Muscle of leg (tissue), 16 donors: ENCODE measurements at places on chromosomes 3 and 15.
A peak's percentile ranks its signal among the peaks of the same experiment; 100 is the strongest.

DNA sequence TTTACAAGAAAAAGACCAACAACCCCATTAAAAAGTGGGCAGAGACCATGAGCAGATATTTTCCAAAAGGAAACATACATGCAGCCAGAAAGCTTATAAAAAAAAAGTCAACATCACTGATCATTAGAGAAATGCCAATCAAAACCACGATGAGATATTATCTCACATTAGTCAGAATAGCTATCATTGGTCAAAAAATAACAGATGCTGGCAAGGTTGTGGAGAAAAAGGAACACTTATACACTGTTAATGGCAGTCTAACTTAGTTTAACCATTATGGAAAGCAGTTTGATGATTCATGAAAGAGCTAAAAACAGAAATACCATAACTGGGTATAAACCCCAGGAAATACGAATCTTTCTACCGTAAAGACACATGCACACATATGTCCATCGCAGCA is 76.3 kb downstream of the SUCNR1 start:
- no peak for DNase-seq

DNA sequence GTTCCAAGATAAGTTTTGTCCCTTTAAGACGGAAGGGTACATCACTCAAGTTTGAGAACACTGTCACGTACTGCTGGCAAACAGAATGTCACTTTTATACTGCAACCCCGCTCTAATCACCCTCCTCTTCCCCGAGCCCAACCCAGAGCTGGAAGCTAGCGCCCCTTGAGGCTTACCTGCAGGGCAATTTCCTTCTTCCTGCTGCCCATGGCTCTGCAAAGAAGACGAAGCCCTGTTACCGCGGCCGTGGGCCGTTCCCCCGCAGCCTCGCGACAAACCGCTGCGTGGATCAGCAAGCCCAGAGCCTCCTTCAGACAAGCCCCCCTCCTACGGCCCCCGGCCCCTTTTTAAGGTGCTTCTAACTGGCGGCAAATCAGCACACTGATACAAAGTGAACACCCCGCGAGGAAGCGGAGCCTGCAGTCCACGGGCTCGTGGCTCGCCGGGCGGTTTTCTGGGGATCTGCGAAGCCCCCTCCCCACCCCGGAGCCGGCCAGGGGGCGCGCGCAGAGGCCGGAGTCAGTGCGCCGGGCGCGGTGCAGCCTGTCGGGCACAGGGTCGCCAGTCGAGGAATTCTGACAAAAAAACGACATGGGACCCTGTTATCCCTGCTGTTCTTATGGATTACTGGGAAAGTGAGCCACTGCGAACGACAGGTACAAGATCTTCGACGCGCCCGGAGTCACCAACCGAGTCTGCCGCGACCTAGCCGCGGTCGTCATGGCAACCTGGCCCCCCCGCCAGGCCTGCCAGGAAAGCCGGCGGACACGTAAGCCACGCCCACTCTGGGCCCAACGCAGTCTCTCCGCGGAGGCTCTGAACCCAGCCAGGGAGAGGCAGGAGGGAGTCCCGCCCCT is at the start of gene NME9:
Gene NME9 (minus strand): TSS at position 725 of the 857 bp plus-strand sequence. CDS start 516 bp downstream, at position 209.
- DNase-seq = peak; percentile 78

GRCh38 chr15:54839379-54839778 is 357.4 kb downstream of the RSL24D1 start:
- no peak for DNase-seq

DNA sequence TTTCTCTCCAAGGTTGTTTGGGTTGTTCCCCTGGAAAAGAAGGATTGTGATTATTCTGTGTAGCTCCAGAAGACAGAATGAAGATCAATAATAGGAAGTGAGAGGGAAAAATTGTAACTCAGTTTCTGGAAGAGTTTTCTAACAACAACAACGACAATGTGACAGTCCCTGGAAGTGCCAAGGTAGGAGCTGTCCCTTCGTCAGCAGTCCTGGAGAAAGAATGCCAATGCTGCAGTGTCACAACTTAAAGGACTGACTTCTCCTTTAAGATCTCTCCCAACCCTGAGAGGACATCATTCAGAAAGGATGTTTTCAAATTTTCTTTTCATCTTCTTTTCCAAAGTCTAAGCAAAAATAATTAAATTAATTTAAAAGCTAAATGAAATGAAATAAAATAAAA is 136.4 kb upstream of the GAP43 start:
- DNase-seq = no peak
